Upper lobe of right lung (tissue), 1 donor: ENCODE measurements at places on chromosomes 5 and 9. TPM values are rescaled to one million over a fixed set of nuclear protein-coding genes. Genes with fewer than 3 reads are reported as not detected.

- H3K4me1 ChIP-seq = no peaks in the 10 kb centered on the region
- no peak overlapping the region for H3K4me3 ChIP-seq
Measured at GRCh38 chr5:178086266-178086665, 27.1 kb upstream of the N4BP3 start.

DNA sequence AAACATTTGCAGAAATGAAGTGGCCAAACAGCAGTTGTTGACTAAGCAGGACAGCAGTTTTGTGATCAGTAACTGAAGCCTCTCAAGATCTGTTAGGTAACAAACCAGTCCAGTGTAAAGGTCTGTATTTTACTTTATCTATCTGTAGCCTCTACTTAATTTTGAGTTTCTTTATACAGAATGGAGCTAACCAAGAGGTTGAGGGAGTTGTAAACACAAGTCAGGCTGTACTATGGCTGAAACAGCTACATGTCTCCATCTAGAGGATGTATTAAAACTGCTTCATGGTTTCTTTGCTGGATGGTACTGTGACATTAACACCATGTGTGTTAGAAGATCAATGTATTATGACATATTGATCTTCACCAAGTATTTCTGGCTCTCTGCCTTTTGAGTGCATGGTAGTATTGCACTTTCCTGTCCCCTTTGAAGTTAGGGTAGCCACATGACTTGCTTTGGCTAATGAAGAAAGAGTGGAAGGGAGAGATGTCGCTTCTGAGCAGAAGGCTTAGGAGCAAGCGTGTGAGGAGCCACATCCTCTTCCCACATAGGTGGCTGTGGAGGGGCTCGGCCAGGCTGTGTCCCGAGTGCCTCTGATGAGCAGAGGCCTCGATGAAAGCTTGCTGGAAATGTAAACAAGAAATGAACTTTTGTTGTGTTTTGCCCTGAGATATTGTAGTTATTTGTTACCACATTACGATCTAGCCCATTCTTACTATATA lies 105.6 kb upstream of the PCA3 start:
- no peaks in the 10 kb centered on the region for H3K27me3 ChIP-seq
- peaks cover 15% of the 10 kb centered on the region for H3K4me1 ChIP-seq
- no peak overlapping the region for H3K27ac ChIP-seq
- H3K4me3 ChIP-seq = no peak overlapping the region
- no peak for DNase-seq

Gene LCN10
- total RNA-seq = 11.2 TPM

- no peak for DNase-seq
- H3K36me3 ChIP-seq = no peaks in the 10 kb centered on the region
- no peaks in the 10 kb centered on the region for H3K27me3 ChIP-seq
Measured at GRCh38 chr5:142769251-142769792, 855 bp upstream of the ARHGAP26 start.

DNA sequence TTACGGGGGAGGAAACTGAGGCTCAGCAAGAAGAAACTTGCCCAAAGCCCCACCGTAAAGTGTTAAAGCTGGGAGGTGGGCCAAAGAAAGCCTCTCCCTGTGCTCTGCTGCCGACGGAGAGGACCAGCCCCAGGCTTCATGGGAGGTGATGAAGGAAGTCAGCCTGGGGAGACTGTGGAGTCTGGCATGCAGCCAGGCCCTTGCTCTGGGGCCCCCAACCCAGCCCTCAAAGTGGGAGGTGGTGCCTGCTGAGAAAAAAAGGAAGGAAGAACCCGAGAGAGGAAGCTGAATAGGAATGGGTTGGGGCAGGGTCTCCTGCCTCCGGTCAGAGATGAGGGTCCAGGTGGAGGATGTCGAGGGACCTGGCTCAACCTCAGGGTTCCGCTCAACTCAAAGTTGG lies 3.8 kb downstream of the RNF44 start:
- peaks cover 34% of the 10 kb centered on the region for H3K36me3 ChIP-seq
- no peak for DNase-seq
- peaks cover 53% of the 10 kb centered on the region for H3K4me1 ChIP-seq
- H3K27ac ChIP-seq = peak overlapping the region; percentile 98
- no peaks in the 10 kb centered on the region for H3K27me3 ChIP-seq

- no peak for DNase-seq
- peaks cover 6% of the 10 kb centered on the region for H3K4me1 ChIP-seq
- H3K4me3 ChIP-seq = peak overlapping the region; percentile 27
Measured at GRCh38 chr9:8733131-8733954, 933.8 kb upstream of the DMAC1 start.

GRCh38 chr9:132672413-132672690 lies 2.1 kb downstream of the GTF3C4 start:
- no peak for DNase-seq
- H3K4me3 ChIP-seq = no peak overlapping the region
- peaks cover 35% of the 10 kb centered on the region for H3K4me1 ChIP-seq
- no peaks in the 10 kb centered on the region for H3K27me3 ChIP-seq

GRCh38 chr5:172841256-172841655 lies 7.2 kb downstream of the ERGIC1 start:
- H3K27me3 ChIP-seq = no peaks in the 10 kb centered on the region
- no peak overlapping the region for H3K4me3 ChIP-seq
- H3K36me3 ChIP-seq = peaks cover 8% of the 10 kb centered on the region
- no peak for DNase-seq
- H3K4me1 ChIP-seq = peaks cover 46% of the 10 kb centered on the region
- H3K27ac ChIP-seq = peak overlapping the region; percentile 1

- H3K27me3 ChIP-seq = no peaks in the 10 kb centered on the region
- no peak overlapping the region for H3K4me3 ChIP-seq
- no peaks in the 10 kb centered on the region for H3K36me3 ChIP-seq
- no peak for DNase-seq
- H3K27ac ChIP-seq = no peak overlapping the region
- peaks cover 2% of the 10 kb centered on the region for H3K4me1 ChIP-seq
Measured at GRCh38 chr9:121663591-121663990, 12.2 kb downstream of the DAB2IP start.

DNA sequence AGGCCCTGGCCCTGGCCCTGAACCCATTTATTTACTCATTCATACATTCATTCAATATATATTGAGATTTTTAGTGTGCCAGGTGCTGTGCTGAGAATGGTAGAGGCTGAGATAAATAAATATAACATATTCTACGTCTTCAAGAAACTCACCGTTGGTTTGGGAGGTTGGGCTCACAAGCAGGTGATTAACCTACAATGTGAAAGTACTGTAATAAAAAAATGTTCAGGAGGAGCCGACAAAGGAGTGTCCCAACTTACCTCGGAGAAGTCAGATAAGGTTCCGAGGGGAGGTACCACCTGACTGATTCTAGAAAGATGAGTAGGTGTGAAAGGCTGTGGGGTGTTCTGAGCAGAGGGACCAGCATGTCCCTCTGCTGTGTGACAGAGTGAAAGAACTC lies 479.6 kb upstream of the KLF4 start:
- no peaks in the 10 kb centered on the region for H3K27me3 ChIP-seq
- no peak for DNase-seq
- no peak overlapping the region for H3K27ac ChIP-seq
- no peaks in the 10 kb centered on the region for H3K4me1 ChIP-seq
- H3K4me3 ChIP-seq = no peak overlapping the region
- no peaks in the 10 kb centered on the region for H3K36me3 ChIP-seq

- no peak overlapping the region for H3K27ac ChIP-seq
- H3K27me3 ChIP-seq = no peaks in the 10 kb centered on the region
- H3K4me3 ChIP-seq = no peak overlapping the region
- H3K4me1 ChIP-seq = no peaks in the 10 kb centered on the region
- no peaks in the 10 kb centered on the region for H3K36me3 ChIP-seq
Measured at GRCh38 chr9:115004545-115004944, 74.2 kb upstream of the TNFSF8 start.

GRCh38 chr9:107158321-107158720 lies 124.8 kb upstream of the RAD23B start:
- H3K4me3 ChIP-seq = no peak overlapping the region
- no peak overlapping the region for H3K27ac ChIP-seq
- H3K4me1 ChIP-seq = no peaks in the 10 kb centered on the region
- no peak for DNase-seq
- H3K27me3 ChIP-seq = no peaks in the 10 kb centered on the region
- H3K36me3 ChIP-seq = no peaks in the 10 kb centered on the region

Gene TMEM174
- not detected for total RNA-seq

GRCh38 chr5:7823594-7823993 lies 27.3 kb downstream of the CFAP90 start:
- no peak for DNase-seq
- H3K36me3 ChIP-seq = no peaks in the 10 kb centered on the region
- no peak overlapping the region for H3K27ac ChIP-seq
- no peaks in the 10 kb centered on the region for H3K27me3 ChIP-seq

Gene PRSS3
- total RNA-seq = not detected

DNA sequence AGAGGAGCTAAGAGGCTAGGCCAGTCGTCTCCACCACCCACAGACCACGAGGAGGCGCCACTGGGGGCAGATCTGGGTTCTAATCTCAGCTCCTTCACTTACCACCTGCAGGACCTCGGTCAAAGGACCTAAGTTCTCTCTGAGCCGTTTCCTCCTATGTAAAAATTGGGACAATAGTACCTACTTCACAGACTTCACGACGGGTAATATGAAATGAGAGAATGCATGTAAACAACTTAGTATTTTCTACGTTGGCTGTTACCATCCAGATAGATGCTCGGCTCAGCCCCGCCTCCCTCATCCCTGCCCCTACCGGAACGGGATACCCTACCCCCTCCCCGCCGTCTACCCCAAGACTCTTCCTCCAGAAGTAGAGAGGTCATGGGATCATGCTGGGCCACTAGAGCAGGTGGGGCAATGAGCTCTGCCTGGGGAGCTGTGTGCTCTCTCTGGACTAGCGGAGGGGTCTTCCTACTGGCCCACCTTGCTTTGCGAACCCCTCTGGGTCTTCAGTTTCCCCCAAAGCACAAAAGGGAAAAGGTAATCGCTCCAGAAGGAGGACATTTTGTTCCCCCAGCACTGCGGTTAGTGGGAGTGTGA lies 541 bp downstream of the GNPDA1 start:
- peak; percentile 79 for DNase-seq
- H3K27ac ChIP-seq = peak overlapping the region; percentile 93
- H3K4me3 ChIP-seq = peak overlapping the region; percentile 86
- no peaks in the 10 kb centered on the region for H3K27me3 ChIP-seq

Gene RMRP
- total RNA-seq = 30,828 TPM

DNA sequence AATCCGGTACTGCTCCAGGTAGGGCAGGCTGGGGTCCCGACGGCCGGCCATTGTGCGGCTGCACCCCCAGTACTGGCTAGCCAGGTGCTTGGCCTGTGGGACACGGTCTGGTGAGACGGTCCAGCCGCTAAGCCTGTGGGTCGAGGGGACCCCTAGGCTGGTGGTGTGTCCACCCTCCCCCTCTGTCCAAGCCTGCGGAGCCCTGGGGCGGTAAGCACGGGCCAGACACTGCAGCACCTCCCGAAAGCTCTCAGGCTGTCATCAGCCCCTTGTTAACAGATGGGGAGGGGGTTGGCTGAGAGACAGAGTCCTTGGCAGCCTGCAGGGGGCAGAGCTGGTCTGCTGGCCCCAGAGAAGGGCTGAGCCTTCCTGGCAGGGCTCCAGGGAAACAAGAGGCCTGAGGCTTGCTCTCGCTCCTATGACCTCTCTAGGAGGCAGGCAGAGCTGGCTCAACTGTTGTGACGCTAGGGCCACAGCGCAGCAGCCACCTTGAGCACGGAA lies 11.8 kb upstream of the MRNIP start:
- no peaks in the 10 kb centered on the region for H3K27me3 ChIP-seq
- H3K4me3 ChIP-seq = no peak overlapping the region
- DNase-seq = peak; percentile 84
- H3K27ac ChIP-seq = no peak overlapping the region
- H3K36me3 ChIP-seq = peaks cover 71% of the 10 kb centered on the region

- no peak for DNase-seq
- H3K27me3 ChIP-seq = peaks cover 18% of the 10 kb centered on the region
- H3K4me1 ChIP-seq = no peaks in the 10 kb centered on the region
Measured at GRCh38 chr5:6395621-6396020, 17.3 kb upstream of the MED10 start.
